ENCODE measurements at places on chromosomes 6 and 20.

DNA sequence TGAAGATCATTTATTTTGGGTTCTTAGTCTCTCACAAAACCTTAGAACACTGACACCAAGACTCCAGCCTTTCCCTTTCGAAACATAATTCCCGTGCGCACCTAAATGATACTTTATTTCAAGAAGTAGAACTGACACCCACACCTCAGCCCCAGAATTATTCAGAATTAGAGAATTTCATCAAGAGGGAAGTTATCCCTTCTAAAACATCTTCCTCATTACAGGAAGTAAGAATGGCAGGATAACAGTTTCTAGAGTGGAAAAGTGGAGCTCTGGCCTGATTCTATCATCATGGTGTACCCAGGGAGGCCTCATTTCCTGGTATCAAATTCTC, 1.4 kb upstream of the SRXN1 start:
- DNase-seq: no peak

DNA sequence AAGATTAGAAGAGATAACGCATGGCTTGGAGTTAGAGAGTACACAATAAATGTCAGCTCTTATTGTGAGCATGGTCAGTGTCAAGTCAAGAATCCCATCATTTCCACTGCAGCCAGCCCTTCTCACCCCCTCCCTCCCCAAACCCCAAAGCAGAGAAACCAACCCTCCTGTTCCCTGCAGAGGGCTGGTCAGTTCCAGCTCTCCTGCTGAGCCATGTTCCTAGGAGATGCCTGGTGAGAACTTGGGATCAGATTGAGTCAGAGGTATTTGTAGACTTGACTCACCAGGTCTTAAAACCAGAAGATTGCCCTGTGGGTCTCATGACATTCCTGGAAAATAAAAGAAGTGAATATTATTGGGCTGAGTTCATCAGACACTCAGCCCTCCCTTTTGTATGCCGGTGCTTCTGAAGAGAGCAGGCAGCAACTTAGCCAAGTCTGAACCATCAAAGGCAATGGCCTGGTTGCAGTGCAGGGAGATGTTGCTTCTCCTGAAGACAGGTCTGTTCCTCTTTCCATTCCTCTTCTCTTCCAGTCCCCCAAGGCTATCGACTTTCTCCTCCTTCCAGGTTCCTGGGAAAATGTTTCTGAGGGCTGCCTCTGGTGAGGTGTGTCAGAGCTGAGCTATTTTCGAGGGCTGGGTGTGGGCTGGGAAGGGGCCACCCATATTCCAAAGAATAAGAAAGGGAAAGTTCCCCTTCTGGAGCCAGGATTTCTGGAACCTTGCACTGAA, 278.2 kb upstream of the SUPT3H start:
- no peak for DNase-seq

- DNase-seq: no peak
These were observed 2.4 kb downstream of the AGPAT4 start for GRCh38 chr6:161271343-161272030.

GRCh38 chr20:23390091-23390774, 28.3 kb downstream of the GZF1 start:
- no peak for DNase-seq

GRCh38 chr20:38084425-38084951, 50.9 kb downstream of the RPRD1B start:
- no peak for DNase-seq

DNA sequence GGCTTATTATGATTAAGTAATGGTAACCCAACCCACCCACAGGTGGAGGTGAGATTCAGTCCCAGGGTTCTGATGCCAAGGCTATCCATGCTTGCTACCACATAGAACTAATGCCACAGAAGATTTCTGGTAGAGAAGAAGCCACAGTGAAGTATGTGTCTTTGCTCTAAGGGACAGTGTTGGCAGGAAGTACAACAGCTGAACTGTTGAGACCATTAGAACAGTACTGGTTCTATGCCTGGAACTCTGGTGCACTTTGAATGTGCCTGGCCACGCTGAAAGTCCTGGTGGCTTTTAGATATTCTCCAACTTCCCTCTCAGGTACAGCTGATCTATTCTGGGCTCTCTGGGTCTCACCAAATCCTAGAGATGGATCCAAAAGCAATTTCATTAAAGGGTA, 7.8 kb downstream of the STX7 start:
- no peak for DNase-seq

- DNase-seq: no peak
These were observed 16.2 kb downstream of the L3MBTL3 start for GRCh38 chr6:130034378-130035146.

GRCh38 chr20:41352106-41352505, 11.5 kb downstream of the LPIN3 start:
- DNase-seq: no peak

DNA sequence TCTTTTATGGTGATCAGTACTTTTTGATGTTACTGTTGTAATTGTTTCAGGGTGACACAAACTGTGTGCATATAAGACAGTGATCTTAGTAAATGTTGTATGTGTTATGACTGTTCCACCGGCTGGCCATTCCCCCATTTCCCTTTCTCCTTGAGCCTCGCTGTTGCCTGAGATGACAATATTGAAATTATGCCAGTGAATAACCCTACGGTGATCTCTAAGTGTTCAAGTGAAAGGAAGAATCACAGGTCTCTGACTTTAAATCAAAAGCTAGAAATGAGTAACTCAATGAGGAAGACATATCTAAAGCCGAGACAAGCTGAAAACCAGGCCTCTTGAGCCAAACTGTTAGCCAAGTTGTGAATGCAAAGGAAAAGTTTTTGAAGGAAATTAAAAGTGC, 32.3 kb downstream of the TULP4 start:
- no peak for DNase-seq

DNA sequence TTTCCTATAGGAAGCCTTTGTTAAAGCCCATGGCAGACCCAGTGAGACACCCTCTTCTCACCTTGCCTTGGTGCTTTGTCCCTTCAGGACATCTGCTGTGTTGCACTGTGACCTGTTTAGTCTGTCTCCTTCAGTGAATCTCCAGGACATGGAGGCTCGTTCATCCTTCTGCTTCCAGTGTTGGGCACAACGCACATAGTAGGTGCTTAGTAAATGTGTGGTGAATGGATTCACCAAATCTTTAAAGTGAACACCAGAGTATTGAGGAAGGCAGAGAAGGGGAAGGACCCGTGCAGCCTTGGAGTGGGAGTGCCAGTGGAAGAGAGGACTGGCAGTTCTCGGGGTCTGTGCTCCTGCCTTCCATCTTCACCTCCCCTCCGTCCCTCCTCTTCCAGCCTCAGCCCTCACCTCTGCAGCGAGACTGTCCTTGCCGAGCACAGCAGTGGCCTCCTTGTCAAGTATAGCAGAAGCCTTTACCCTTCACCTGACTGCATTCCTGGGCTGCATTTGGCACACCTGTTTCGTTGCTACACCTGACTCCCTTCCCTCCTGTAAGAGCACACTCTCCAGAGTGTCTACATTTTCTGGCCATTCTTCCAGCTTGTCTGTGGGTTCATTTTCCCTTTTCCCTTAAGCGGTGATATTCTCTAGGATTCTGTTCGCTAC, 49.2 kb downstream of the ARID1B start:
- DNase-seq: no peak

DNA sequence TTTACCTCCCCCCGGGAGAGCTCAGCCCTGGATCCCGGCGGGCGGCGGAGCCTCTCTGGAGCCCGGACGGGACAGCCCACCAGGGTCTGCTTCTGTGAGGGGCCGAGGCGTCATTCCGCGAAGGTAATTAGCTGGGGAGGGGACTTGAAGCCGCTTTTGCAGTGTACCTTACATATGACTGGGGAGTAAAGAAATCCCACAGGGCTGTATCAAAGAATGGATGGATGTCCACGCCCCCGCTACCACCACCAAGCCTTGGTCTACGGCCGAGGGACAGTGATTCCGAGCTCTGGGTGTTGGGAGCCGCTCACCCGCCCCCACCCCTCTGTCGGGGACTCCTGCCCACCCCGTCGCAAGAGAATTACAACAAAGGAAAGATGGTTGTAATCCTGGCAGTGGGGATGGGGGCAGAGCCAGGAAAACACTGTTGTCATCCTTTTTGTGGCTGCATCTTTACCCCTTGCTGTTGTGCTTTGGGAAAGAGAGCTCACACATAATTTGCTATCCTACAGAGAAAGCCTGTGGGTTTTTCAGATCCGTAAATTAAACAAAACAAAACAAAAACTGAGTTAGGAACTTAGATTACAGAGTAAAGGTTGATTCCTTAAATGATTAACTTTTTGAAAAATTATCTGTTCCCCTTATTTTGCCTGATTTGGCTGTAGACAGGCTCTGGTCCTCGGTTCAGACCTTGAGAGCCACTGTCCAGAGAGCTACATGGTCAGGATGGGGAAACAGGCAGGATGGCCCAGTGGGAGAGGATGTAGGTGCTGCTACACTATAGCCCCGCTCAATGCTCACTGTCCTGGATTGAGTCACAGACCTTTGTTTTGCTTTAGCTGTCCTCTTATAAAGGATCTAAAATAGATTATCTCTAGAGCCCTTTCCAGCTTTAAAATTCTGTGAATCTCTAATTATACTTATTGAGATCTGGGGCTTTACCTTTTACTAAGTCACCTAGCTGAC, 997 bp upstream of the FBXO30 start:
- no peak for DNase-seq

- DNase-seq: no peak
These were observed 112.6 kb downstream of the FRK start for GRCh38 chr6:115947966-115948541.

GRCh38 chr6:111730864-111731263, 125.2 kb upstream of the TRAF3IP2 start:
- DNase-seq: no peak

GRCh38 chr6:40583709-40584108, 3.5 kb downstream of the LRFN2 start:
- DNase-seq: no peak

GRCh38 chr6:166627875-166628801, 1.1 kb upstream of the RPS6KA2 start:
- peak; percentile 61 for DNase-seq

- no peak for DNase-seq
These were observed 101.2 kb downstream of the EPHA7 start for GRCh38 chr6:93318121-93318520.

DNA sequence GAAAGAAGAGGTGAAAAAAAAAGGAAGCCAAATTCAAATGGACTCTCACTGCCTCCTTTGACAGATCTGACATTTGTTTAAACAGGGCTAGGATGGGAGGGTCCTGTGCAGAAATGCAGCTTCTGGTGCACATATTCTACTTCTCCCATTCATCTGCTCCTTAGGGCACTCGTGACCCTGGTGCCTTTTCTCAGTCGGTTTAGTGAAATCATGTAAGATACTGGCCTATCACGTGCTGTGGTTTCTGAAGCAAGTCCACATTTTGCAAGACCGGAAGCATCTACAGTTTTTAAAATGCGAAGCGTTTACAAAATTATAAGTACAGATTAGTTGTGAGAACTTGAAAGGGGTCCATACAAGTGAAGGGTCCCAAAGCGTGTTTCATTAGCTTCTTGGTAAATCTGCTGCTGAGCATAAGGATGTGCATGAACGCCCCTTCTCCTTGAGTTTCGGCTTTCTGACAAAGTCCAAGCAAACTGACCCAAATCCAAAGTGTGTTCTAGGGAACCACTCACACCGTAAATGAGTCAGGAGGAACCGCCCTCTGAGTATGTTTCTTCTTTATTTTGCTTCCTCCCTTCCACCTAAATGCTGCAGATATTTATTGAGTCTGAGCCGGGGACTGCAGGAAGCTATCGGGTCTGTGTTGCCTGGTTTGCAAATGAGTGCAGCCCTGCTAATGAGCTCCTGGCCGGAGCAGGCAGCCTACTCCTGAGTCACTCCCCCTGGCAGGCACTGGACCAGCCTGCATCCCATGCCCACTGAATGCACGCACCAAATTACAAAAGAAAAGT, 323.8 kb upstream of the JARID2 start:
- DNase-seq: no peak
